ENCODE measurements at places on chromosomes 1 and 21.

- no peak for DNase-seq
Measured at GRCh38 chr1:184945029-184945428, 29.3 kb downstream of the NIBAN1 start.

DNA sequence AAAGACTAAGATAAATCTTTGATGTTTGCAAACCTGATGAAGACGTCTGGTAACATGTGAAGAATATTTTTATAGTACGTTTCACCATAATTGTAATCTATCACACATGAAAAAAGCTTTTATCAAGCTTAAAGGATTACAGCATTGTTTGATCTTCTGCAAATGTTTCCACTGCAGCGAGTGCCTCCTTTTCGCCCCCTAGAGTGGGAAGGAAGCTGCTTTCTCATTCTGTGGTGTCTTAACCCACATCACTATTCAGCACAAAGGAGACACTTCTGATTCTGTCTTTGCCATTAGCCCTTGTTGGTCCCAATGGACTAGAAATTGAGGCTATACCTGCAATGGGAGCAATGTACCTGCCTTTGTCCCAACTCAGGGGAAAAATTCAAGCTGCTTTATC is 46.0 kb upstream of the IL12RB2 start:
- DNase-seq, result no peak

DNA sequence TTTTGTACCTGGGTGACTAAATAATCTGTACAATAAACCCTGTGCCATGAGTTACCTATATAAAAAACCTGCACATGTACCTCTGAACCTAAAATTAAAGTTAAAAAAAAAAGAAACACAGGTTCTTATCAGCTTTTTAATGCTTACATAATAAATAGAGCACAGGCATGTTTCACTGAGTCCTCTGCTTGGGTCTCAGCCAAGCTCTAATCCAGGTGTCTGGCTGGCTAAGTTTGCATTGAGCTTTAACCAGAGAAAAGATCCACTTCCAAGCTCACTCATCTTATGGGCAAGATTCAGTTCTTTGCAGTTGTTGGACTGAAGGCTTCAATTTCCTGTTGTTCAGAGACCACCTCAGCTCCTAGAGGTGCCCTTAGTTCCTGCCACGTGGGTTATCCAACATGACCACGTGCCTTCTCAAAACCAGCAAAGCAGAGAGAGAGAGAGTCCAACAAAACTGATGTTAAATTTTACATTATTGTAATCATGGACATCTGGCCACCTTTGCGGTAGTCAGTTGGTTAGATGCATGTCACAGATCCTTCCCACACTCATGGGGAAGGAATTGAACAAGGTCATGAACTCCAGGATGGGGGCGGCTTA is 68.2 kb upstream of the TMPRSS2 start:
- no peak for DNase-seq

GRCh38 chr1:203304919-203305808 is at the start of gene BTG2:
BTG2 (plus strand) TSS chr1:203305519; CDS start chr1:203305607, 88 bp downstream.
- DNase-seq, result no peak

GRCh38 chr1:182507685-182508084 is 57.7 kb downstream of the RGSL1 start:
- DNase-seq, result no peak

GRCh38 chr1:93919780-93920179 is 10.6 kb upstream of the GCLM start:
- DNase-seq, result no peak
